ENCODE measurements at places on chromosomes 6 and 20.

DNA sequence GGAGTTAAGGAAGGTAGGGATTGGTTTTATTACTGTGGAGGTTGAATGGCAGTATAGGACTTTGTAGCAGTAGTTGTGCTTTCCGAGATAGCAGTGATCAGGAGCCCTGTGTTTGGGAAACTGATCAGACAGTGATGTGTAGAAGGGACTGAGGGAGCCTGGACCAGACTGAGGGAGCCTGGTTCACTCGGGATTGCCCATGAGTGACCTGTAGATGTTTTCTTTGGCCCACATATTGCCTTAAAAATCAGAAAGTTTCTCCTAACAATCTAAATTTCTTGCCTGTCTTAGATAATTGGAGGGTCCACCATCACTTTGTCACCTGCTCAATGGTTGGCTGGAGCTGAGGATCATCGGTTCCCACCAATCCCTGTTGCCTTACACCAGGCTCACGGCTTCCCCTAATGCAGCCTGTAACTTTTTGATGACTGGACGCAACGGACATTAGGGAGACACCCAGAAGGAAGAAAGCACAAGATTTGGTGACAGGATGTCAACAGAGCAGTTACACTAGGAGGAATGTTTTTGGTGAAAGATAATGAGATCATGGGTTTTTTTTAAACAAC lies 1.1 kb downstream of the CDS2 start:
- DNase-seq, result no peak

- no peak for DNase-seq
Measured at GRCh38 chr20:29408034-29408695, 1849.3 kb upstream of the DEFB115 start.

DNA sequence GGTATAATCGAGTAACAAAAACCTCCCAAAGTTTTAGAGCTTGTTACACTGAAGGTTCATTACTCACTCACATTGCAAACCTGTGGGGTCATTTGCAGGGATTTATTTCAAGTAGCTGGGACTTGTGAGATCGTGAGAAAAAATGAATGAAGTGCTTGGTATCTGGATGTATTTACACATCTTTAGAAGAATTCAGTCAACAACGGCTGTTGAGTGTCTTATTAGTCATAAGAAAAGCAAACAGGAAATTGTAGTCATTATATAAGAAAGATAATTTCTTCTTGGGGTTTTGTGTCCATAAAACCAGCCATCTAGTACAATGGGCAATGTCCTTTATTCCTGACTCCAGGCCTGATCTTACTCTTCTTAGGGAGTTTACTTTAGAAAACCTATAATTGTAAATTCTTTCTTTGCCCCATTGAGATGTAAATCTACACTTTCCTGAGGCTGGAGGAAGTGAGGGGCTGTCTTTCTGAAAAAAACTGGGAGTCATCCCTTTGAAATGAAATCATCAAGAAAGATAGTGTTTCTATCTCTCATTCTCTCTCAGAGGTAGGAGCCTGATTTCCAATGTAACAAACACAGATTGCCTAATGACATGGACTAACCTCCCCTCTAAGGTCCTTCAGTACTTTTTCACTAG lies 202.5 kb upstream of the ASCC3 start:
- DNase-seq, result no peak

GRCh38 chr6:37868447-37868825 lies 48.9 kb downstream of the ZFAND3 start:
- no peak for DNase-seq

GRCh38 chr6:131103296-131103695 lies 32.0 kb upstream of the AKAP7 start:
- no peak for DNase-seq

- DNase-seq, result no peak
Measured at GRCh38 chr6:74182992-74183391, 487.0 kb downstream of the CD109 start.

GRCh38 chr20:36812594-36813463 lies 39.3 kb upstream of the DSN1 start:
- DNase-seq, result no peak

GRCh38 chr6:53033764-53034163 lies 31.4 kb upstream of the FBXO9 start:
- no peak for DNase-seq

DNA sequence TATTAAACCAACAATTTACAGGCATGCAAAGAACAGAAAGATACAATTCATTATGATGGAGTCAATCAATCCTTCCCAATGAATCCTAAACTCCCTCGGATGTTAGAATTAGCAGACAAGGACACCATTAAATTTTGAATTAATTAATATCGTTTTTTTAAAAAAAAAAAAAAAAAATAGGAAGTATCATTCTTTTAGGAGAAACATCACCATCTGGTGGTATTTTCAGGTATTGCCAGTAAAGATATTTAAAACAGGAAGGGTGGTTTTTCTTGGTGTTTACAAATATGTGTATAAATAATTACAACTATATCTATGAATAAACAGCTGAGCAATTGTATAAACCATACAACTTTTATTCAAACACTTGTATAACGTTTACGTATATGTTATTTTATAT lies 564.4 kb downstream of the HAO1 start:
- no peak for DNase-seq

DNA sequence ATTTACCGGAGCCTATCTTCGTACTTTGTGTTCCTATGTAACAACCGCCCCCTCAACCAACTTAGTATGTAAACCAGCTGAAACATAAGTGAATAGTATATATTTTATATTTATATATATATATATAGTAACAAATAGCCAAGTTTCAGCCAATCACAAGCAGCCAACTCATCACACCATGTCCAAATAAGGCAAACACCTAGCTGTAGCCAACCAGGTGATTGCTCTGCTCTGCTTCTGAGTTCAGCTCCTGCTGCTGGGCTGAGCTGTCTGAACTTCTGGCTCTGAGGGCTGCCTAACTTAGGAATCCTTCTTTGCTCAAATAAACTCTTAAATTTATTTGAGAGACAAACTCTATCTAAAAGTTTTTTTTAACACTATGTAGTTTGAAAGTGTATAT lies 101.6 kb upstream of the SOX4 start:
- DNase-seq, result no peak

DNA sequence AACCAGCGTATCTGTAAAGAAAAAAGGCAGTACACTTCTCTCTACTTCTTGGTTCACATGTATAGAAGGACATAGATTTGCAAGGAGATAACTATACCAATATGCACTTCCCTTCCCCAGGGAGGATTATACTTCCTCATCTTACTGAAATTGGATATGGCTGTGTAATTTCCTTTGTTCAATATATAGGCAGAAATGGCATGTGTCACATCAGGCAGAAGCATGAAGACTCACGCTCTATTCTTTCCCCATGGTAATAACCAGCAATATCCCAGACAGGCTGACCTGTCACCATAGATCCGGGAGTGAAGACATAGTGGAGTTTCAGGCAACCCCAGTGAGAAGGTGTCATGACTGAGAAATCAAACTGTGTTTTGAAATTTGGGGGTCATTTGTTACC lies 518.3 kb downstream of the KIF16B start:
- DNase-seq, result no peak

DNA sequence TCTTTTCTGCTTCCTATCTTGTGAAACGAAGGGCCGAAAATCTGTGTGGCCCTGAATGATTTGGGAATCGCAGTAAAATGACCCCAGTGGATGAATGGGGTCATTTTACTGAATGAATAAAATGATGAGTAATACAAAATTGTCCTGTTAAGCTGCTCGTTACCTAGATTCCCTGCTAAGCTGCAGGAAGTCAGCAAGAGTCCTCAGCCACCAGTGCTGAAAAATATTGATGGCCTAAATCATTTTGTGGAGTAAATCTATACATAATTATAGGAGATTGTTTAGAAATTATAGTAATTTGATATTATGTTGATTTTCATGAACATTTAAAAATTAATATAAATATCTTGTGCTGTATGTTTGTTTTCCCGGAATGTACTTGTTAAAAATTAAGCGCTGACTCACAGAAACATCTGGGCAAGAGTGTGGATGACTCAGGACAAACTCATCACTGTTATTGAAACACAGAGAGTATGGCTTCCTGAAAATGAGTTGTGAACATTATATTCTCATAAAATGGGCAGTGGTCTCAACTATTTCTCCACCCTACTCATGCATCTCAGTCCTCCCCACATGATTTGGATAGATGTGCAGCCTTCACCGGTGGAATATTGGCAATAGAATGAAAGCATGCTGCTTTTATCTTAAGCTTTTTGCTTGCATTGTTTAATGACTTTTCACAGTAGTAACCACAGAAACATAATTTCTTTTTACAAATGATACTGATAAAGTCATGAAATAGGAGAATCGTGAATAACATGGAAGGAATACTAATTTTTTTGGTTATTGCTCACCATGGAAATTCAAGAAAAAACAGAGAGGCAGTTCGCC lies 36.2 kb upstream of the RGS17 start:
- DNase-seq, result no peak

- DNase-seq, result no peak
Measured at GRCh38 chr20:58246346-58246745, 17.9 kb upstream of the ANKRD60 start.

DNA sequence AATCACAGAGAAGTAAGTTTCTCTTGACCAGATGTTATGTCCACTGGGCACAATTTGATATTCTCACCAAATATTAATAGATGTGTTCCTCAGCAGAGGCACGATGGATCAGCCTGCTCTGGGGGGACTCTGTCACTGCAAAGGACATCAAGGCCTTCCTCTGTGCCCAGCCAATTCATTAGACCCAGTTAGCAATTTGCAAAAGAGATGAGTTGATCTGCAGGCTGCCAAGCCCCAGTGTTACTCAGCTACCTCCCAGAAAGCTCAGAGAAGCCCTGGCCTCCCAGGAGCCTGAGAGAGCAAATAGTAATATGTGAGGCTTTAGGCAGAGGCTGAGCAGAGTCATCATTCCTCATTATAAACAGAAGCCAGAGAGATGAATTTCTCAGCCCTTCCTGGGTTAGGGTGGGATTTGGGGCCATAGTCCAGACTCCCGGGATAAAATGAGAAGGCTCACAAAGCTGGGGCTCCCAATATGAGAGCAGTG lies 54.2 kb downstream of the ZNF831 start:
- DNase-seq, result no peak

GRCh38 chr6:10521104-10521808 lies at the start of gene GCNT2:
Gene GCNT2 (plus strand): TSS chr6:10521351. CDS start chr6:10528912, 7,561 bp downstream.
- DNase-seq, result no peak

DNA sequence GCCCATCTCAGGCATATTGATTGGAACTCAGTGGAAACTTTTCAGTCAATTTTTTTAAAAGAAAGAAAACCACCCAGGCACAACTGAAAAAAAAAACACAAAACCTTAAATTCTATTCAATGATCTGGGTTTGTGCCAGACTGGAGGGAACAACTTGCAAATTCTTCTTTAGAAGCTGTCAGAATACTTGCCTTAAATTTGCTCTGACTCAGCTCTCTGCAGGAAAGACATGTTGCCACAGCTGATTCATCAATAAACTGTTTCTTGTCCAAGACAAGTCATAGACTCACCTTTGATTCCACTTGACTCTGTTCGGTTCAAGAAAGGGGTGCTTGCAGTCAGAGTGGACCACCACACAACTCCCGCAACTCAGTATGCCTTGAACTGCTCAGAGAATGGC lies 117.8 kb upstream of the F13A1 start:
- DNase-seq, result no peak

GRCh38 chr6:90765491-90765890 lies 178.6 kb upstream of the MAP3K7 start:
- DNase-seq, result no peak

DNA sequence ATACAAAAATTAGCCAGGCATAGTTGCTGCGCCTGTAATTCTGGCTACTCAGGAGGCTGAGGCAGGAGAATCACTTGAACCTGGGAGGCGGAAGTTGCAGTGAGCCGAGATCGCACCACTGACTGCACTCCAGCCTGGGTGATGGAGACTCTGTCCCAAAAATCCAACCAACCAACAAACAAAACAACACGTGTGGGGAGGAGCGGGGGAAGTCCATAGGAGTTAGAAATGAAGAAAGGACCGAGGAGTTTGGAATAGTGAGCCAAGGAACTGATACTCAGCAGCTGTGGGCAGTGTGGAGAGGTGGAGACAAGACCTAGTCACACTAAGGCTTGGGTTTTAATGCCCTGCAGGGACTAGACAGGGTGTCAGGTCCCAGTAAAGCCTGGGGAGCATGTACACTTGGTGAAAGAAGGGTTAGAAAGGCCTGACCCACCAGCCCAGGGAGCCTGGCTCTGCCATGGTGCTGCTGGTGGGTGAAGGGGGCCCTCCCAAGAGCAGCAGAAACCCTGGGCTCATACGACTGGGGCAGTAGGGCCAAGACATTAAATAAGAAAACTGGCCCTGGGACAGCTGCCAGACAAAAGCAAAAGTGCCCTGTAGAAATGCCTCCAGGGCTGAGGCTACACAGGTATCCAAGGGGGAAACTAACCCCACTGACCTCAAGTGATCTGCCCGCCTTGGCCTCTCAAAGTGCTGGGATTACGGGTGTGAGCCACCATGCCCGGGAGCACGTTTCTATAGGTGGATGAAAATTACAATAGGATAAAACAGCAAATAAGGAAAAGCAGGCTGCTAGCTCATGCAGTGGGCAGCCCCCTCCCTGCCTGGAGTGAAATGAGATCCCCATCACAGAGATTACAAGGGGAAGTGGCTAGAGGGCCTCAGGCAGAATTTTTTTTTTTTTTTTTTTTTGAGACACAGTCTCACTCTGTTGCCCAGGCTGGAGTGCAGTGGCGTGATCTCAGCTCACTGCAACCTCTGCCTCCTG lies 58.0 kb downstream of the MYH7B start:
- DNase-seq, result no peak

- DNase-seq, result no peak
Measured at GRCh38 chr6:106807947-106808611, 166.4 kb downstream of the CD24 start.

GRCh38 chr6:134669485-134669884 lies 280.4 kb downstream of the ALDH8A1 start:
- DNase-seq, result no peak

DNA sequence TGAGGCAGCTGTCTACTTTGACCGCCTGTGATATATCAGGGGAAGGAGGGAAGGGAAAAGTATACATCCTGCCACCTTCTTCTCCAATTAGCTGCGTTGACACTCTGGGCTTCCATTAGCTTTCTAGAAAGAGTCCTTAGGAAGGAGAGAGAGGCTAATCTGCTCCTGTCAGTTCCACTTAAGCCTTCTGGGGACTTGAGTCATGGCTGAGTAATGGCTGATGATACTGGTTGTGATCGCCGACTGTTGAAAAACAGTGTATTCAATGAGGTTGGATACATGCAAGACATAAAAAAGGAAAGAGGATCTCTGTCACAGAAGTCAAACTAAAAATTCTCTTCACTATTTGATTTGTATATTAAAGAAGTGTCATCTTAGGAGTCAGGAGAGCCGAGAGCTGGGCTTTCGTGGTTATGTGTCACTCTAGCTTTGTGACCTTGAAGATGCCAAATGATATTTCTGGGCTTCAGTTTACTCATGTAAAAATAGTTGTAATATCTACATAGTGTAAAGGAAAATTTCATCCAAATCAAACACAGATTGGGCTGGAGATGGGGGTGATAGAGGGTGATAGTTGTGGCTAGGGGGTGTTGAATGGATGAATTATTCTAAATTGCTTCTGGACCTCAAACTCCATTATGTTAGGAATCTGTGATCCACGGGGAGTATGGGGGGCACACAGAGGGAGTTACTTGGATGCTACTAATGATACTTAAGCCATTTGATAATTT lies 189.0 kb downstream of the UST start:
- DNase-seq, result no peak

- no peak for DNase-seq
Measured at GRCh38 chr6:20400456-20401204, 1.0 kb upstream of the E2F3 start.
